ENCODE measurements at places on chromosomes 5 and 9. TPM values are rescaled to one million over a fixed set of nuclear protein-coding genes. Genes with fewer than 3 reads are reported as not detected.
A peak's percentile ranks its signal among the peaks of the same experiment; 100 is the strongest.

PCDHB15 gene
- polyA plus RNA-seq, result 3.0 TPM

C1QTNF3 gene
- polyA plus RNA-seq, result 35.6 TPM

BASP1 gene
- polyA plus RNA-seq, result 26.3 TPM

- no peak for DNase-seq
Measured at GRCh38 chr9:85676790-85677189, 65.0 kb downstream of the AGTPBP1 start.

- DNase-seq, result peak; percentile 49
Measured at GRCh38 chr5:131264451-131265099, 722 bp downstream of the CDC42SE2 start.

- no peak for DNase-seq
Measured at GRCh38 chr9:1373445-1373844, 323.3 kb downstream of the DMRT2 start.

- DNase-seq, result no peak
Measured at GRCh38 chr5:135645336-135646180, 66.8 kb upstream of the CXCL14 start.

- DNase-seq, result no peak
Measured at GRCh38 chr9:125902831-125903512, 155.8 kb downstream of the PBX3 start.
